ENCODE measurements at places on chromosomes 7 and 10. TPM values are rescaled to one million over a fixed set of nuclear protein-coding genes. Genes with fewer than 3 reads are reported as not detected.

DNA sequence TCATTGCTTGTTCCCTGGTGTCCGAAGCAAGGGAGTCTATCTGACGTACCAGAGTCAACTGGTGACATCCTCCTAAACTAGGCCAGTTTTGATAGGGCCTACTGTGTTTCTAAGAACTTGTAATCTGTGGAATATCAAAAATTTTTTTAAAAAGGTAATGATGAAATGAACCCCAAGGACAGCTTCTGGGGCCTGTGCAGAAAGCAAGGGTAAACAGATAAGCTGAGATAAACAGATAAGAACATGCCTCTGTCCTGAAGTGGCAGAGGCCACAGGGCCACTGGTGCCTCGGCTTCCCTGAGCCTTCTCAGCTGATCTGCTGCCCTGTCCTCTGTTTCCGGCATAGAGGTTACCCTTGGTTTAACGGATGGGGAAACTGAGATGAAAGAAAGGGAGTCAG, 8.8 kb downstream of the GRK5 start:
- no peak for DNase-seq

DNA sequence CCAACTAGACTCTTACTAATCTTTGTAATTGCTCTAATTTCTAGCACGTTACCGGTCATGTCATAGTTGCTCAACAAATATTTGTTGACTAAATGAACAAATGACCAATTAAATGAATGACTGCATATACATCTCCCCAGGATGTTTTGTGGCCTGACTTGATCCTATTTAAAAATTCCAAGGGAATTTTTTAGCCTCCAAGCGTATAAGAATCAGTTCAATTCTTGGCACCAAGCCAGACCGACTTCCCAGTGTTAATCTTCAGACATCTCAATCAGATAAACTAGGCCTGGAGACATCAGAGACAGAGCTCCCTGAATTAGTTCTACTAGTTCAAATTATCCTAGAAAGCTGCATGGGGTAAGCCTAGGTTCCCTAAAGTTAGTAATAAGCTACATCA, 96.0 kb downstream of the GSAP start:
- DNase-seq = no peak

- DNase-seq = no peak
Measured at GRCh38 chr10:17820943-17821342, 11.8 kb downstream of the MRC1 start.

Gene OR2A5
- polyA plus RNA-seq = not detected

- DNase-seq = no peak
Measured at GRCh38 chr10:32036922-32037321, 19.3 kb downstream of the KIF5B start.

Gene MMD2
- 0.13 TPM for polyA plus RNA-seq

DNA sequence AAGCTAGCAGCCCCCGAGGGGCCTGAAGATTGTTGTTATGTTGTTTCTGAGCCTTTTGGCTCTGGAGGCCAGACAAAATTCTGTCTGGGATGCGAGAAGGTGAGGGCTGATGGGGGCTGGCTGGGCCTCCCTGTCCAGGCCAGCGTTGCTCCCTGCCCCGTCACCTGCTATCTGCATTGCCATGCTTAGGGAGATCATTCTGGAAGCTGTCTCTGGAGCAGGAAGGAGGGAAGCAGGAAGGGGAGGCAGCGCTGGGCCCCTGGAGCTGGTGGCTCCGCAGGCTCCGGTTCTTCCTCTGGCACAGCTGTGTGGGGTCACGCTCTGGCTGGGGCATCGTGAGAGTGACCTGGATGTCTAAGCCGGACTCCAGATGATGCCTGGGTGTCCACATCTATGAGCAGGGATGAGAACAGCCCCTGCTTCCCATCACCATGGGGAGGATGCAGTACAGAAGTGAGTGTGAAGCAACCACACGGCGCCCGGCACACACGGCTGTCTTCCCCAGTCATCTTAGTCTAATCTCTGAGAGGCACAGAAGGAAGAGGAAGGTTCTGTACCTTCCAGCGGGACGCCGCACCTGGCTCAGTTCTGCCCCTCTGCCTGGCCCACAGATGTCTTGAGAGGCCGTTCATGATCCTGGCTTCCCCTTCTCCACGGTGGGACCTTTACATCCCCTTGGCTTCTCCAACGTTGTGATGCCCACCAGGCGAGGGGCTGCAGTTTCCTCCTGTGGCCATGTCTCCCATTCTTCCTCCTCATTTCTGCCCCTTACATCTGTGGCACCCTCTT, 11.9 kb upstream of the NPS start:
- no peak for DNase-seq

- DNase-seq = no peak
Measured at GRCh38 chr10:86100581-86101061, 266.0 kb downstream of the GRID1 start.

Gene SPACDR
- 3.4 TPM for polyA plus RNA-seq

- no peak for DNase-seq
Measured at GRCh38 chr10:121553511-121554264, 44.6 kb downstream of the FGFR2 start.

- DNase-seq = no peak
Measured at GRCh38 chr7:120703585-120704240, 154.2 kb downstream of the TSPAN12 start.

Gene TAS2R5
- 10.5 TPM for polyA plus RNA-seq

Gene IRF5
- polyA plus RNA-seq = 11.9 TPM

- DNase-seq = no peak
Measured at GRCh38 chr10:13892001-13892491, 305.3 kb downstream of the PRPF18 start.

GRCh38 chr10:82643601-82644000, 768.6 kb downstream of the NRG3 start:
- DNase-seq = no peak

All from left renal cortex interstitium (tissue), 4 donors.